RWPE2 (cell line): ENCODE measurements at places on chromosomes 3 and 15.

- no peaks in the 10 kb centered on the region for H3K27me3 ChIP-seq
- no peak for DNase-seq
- no peak overlapping the region for H3K4me3 ChIP-seq
- no peaks in the 10 kb centered on the region for H3K36me3 ChIP-seq
- H3K4me1 ChIP-seq: peaks cover 3% of the 10 kb centered on the region
- H3K27ac ChIP-seq: no peak overlapping the region
Measured at GRCh38 chr3:32181365-32181764, 57.1 kb upstream of the CMTM8 start.

- H3K4me3 ChIP-seq: no peak overlapping the region
- peak overlapping the region; percentile 4 for H3K27ac ChIP-seq
- peaks cover 7% of the 10 kb centered on the region for H3K4me1 ChIP-seq
- peak; percentile 91 for DNase-seq
- no peaks in the 10 kb centered on the region for H3K27me3 ChIP-seq
Measured at GRCh38 chr15:52228921-52229320, 37.7 kb upstream of the GNB5 start.

DNA sequence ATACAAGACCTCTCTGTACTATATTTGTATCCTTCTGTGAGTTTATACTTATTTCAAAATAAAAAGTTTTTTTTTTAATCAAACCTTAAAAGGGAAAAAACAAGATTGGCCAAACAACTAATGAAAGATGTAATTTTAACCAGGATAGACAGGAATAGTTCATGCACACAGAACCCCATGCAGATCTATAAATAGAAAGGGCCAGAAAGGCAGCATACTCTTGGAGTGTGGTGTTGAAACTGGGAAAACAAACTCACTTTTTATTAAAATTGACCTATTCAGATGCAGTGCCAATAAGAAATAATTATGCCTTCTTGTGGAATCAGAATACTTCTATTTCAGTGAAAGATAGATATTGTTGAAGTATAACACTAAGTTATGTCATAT is 204.6 kb downstream of the PLCL2 start:
- no peak overlapping the region for H3K4me3 ChIP-seq
- H3K27ac ChIP-seq: no peak overlapping the region
- no peak for DNase-seq
- no peaks in the 10 kb centered on the region for H3K36me3 ChIP-seq

GRCh38 chr3:101676765-101677435 is at the start of gene ZBTB11:
ZBTB11 (minus strand) TSS chr3:101677132; CDS start chr3:101676914, 218 bp downstream.
- DNase-seq: peak; percentile 98
- H3K36me3 ChIP-seq: peaks cover 39% of the 10 kb centered on the region
- H3K27ac ChIP-seq: peak within 1 kb of the TSS; percentile 84
- H3K4me3 ChIP-seq: peak within 1 kb of the TSS; percentile 89
- no peaks in the 10 kb centered on the region for H3K27me3 ChIP-seq

DNA sequence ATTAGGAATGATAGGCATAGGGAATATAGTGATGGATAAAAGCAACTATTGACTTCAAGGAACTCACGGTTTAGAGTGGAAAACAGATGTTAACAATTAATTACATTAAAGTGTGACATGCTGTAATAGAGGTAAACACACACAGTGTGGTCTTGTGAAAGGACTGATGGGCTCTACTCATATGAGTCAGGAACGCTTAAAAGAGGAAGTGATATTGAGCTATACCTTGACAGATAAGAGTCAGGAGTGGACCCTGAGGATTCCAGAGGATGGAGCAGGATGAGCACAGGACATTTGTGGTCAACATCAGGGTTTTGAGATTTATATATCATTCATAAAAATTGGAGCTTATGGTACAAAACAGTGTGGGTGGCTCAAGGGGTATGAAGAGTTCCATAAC is 11.0 kb downstream of the EXOG start:
- no peak overlapping the region for H3K27ac ChIP-seq
- H3K4me3 ChIP-seq: no peak overlapping the region
- no peak for DNase-seq
